ENCODE measurements at places on chromosomes 2 and 18.

DNA sequence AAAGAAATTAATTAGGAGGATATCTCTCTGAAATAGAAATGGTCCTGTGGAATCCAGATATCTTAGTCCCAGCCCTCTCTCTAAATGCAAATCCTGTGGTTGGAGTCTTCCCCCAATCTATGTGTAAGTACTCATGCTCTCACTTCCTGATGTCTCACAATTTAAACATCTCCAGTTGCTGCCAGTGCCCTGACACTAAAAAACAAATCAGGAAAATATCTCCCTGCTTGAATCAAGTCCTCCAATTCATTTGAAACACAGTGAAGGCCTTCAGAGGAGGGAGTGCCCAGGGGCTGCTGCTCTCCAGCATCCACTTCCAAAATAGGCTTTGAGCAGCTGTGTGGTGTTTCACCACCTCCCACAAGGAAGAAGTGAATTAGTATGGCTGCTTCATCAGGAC, 413.8 kb downstream of the RAD51AP2 start:
- DNase-seq, result no peak

GRCh38 chr18:79558196-79558932, 121.2 kb upstream of the CTDP1 start:
- DNase-seq, result no peak

DNA sequence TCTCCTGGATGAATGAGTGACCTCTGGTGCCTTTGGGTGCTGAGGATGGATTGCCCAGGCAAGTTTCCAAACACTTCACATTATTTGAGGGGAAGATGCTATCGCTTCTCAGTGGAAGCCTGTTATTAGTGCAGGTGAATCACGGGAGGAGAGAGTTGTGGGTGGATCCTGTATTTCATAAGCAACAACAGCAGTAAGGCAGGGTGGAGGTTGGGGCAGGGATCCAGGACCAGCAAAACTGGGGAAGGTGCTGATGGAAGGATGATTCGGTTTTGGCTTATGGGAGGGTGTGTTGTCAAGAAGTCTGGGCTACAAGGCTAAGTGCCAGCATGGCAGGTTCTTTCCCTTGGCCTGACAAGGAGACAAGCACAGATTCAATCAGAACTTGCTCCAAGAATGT, 37.7 kb upstream of the SETBP1 start:
- DNase-seq, result no peak

DNA sequence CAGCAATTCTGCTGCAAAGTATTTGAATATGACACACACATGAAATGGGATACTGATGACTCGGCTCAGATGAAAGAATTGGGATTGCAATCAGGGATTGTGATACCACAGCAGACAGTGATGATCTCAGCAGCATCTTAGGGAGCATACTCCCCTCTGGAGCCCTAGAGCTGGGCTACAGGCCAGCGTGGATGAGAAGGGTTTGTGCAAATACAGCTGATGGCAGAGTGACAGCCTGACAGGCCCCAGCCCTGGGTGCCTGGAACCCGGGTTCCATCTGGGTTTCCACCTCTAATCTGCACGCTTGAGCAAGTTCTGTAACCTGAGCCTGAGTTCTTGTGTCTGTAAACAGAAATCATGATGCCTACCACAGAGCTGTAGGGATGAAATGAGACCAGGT, 418.0 kb downstream of the LRATD1 start:
- no peak for DNase-seq

DNA sequence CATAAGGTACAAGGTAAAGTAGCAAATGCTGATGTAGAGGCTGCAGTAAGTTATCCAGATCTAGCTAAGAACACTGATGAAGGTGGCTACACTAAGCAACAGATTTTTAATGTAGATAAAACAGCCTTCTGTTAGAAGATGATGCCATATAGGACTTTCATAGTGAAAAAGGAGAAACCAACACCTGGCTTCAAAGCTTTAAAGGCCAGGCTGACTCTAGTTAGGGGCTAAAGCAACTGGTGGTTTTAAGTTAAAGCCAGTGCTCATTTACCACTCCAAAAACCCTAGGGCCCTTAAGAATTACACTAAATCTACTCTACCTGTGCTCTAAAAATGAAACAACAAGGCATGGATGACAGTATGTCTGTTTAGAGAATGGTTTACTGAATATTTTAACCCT, 131.0 kb downstream of the DNAH6 start:
- no peak for DNase-seq

DNA sequence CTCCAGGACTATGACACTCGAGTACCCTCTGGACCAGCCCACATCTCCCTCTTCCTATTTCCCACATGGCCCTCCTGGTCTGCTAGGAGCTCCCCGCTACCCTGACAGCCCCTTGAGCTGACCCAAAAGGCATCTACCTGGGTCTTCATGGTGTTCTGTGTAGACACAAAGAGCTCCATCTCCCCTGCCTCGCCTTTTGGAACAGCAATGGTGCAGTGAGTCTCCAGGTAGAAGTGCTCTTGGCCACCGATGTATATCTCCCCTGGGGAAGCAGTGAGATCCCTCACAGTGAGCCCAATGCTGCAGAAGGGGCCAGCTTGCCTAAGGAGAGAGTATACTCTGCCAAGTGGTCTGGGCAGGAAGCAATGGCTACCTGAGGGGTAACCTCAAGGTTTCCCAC, 47.8 kb downstream of the XDH start:
- no peak for DNase-seq

DNA sequence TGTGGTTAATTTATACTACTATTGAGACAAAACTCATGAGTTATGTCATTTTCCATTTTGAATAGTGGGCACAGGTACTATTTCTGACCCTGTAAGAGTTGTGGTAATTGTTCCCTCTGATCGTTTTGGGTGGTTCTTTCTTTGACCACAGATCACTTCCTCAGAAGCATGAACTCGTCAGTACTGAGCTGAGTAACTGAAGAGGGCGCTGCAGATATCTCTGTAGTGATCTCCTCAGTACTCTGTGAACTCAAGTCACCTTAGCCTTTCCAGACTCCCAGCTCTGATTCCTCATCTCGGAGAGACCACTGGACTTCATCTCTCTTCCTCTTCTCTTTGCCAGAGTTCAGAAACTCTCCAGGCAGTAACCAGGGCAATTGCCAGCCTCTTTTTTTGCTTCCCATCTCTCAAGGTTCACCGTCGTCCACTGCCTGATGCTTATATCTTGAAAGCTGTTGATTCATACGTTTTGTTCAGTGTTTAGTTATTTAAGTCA, 9.4 kb upstream of the IL1RL1 start:
- DNase-seq, result no peak

- no peak for DNase-seq
These were observed 116.3 kb upstream of the SPRED2 start for GRCh38 chr2:65548576-65549256.

DNA sequence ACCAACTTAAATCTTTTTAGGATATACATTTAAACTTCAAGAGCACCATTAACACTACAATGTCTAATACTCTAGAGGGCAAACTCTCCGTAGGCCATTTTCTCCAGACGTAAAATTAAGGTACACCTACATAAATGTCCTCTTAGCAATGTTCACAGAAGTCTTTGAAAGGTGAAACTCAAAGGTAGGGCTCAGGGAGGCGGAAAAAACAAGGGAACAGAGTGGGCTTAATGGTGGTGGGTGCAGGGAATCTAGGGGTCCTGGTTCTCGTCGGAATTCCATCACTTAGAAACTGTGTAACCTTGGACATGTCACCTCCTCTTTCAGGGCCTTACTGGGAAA, 668 bp downstream of the NFU1 start:
- no peak for DNase-seq

DNA sequence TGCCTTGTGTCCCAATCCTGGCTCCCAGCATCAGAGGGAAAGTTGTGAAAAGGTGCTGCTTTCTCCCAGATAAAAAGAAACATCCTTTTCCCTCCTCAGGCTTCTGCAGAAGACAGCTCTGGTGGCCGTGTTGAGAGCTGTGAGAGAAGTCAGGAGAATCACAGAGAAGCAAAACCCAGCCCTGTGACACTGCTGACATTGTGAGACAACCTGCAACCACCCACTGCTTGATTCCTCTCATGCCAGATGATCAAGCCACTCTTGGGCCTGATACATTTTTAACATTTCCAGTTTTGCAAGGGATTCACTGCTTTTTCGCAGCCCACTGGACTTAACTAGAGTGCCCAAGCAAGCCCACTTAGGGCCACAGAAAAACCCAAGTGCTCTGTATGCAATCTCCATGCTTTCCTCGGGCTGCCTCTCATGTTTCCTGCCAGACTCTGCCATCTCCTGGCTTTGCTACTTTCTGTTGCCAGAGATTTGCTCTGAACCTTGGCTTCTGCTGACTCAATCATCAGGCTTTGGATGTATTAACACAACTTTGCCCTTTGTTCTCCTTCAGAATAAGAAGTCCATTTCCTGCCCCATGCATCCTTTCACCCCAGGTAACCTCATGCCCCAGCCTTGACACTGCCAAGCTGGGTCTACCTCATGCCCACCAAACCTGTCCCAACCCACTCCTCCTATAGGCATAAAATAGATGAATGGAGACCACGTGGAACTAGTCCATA, 24.9 kb upstream of the TTR start:
- DNase-seq, result no peak

DNA sequence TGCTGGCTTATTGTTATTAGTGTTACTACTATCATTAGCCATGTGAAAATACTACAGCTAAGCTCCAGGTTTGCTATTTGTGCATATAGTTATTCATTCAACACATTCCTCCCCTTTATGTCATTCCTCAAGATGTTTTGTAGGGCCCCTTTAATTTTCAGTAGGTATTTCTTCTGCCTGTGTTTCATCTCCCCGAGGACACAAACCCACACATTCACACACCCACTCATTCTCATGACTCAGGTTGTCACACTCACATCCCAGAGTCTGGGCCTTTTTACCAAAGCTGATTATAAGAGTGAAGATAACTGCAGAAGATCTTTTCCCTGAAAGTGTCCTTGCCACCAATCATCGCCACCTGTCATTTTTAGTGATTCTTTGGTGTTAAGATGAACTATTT, 68.6 kb upstream of the SPOPL start:
- DNase-seq, result no peak

GRCh38 chr18:39604836-39605235, 2039.2 kb upstream of the CELF4 start:
- no peak for DNase-seq

- DNase-seq, result no peak
These were observed 80.5 kb downstream of the HRH4 start for GRCh38 chr18:24540896-24541295.

GRCh38 chr18:3358310-3358709, 91.7 kb upstream of the TGIF1 start:
- DNase-seq, result no peak

DNA sequence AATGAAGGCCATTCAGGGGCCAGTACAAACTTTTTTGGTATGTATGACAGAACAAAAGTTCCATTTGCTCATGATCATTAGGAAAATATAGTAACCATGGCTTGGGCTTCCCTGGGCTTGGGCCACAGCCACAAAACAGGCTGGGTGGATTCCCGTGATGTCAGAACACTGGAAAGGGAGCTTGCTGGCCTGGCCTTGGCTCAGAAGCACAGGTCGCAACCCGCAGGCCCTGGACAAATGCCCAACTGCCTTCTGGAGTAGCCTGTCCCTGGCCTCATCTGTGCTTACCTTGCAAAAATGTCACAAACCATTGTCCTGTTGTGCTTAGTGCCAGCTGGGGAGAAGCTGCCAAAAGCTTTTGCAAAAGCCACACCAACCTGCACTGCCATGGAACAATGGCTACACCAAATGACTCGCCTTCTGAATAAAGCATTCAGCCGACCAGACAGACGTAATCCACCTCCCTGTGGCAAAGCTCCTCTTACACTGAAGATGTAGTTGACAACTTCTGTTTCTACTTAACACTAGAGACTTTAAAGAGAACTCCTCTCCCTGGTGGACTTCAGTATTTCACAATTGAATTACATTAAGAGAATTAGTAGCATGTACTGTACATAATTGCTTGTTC, 125.5 kb downstream of the ANKRD44 start:
- DNase-seq, result no peak

DNA sequence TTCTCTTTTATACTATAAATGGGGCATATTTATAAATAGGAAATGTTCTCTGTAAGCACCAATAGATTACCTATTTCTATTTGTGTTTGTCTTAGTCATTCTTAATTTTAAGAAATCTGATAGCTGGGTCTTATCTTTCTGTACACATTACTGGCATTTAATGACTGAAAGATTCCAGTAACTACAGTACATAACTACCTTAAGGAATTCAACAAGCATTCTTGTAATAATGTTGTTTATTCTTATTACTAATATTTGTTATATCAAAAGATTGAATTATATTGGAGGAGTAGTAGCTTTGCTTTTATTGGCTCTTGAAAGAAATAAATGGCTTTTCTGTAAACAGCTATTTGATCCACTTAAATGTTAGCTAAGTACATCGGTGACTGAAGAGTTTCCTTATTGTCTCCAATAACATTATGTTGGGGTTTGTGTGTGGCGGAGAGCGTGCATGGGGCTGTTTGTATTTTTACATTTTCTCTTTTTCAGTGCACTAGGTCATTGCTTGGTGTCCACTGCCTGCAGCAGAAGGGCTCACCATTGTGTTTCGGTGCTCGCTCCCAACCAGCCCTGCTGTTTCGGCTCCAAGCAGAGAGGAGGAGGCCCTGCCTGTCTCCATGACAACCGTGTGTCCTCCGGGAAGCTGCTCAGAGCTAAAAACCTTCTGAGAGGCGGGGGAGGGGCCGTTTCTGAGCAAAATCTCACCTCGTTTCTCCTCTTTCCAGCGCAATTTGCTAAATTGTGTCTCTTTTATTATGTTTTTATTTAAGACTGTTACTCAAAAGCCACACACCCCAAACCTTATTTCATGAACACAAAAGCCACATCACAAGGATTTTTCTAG, 112.5 kb upstream of the SLC38A11 start:
- no peak for DNase-seq

- no peak for DNase-seq
These were observed 45.9 kb downstream of the RPIA start for GRCh38 chr2:88737385-88737784.

DNA sequence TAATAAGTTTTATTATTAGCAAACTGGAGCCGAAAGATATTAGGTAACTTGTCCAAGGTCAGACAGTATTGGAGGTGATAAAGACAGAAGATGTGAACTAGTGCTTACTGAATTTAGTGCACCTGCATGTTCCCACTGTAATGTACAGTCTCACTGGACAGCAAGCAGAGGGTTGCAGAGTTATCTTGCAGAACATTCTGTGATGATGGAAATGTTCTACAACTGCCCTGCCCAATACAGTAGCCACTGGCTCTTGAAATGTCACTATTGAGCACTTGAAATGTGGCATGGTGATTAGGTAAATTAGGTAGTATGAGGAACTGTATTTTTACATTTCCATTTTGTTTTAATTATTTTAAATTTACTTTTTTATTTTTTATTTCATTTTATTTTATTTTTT, 356.6 kb downstream of the EPHA4 start:
- no peak for DNase-seq

All from amniotic stem cell (primary cell).